Upper lobe of right lung (tissue), 1 donor: ENCODE measurements at places on chromosomes 11 and 22. TPM values are rescaled to one million over a fixed set of nuclear protein-coding genes. Genes with fewer than 3 reads are reported as not detected.

- DNase-seq, result no peak
Measured at GRCh38 chr22:45454275-45454674, 40.8 kb downstream of the RIBC2 start.

DNA sequence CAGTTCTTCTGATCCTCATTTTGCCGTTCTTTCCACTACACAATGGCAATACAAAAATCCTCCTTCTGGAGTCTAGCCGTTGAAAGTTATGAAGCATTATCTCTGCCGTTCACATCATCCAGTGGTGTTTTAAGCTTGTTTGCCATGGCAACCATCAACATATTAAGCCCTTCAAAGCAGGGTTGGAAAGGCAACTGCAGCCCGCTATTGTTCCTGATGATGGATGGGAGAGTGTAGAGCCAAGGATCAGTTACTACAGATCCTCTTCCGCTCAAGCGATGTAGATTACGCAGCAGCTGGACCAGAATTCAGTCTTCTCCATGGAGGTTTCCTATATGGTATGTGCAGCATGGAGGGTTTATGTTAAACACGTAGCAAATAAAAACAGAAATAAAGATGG is 352.7 kb downstream of the NTM start:
- DNase-seq, result no peak

DNA sequence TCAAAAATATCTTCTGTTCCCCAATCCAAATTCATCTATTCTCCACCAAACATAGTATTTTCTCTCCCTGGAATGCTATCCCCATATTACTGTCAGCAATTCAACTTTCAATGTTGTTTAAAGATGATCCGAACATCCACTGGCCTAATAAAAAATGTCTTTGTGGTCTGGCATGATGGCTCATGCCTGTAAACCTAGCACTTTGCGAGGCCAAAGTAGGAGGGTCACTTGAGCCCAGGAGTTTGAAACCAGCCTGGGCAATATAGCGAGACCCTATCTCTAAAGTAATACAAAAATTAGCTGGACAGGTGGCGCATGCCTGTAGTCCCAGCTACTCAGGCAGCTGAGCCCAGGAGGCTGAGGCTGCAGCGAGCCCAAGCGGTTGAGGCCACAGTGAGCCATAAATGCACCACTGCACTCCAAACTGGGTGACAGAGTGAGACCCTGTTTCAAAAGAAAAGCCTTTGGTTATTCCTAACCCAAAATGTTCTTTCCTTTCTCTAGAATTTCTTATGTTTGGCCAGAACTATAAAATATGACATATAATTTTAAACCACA is 29.8 kb downstream of the SIK3 start:
- no peak for DNase-seq

- DNase-seq, result no peak
Measured at GRCh38 chr11:102345904-102346303, 1.1 kb upstream of the BIRC2 start.

DNA sequence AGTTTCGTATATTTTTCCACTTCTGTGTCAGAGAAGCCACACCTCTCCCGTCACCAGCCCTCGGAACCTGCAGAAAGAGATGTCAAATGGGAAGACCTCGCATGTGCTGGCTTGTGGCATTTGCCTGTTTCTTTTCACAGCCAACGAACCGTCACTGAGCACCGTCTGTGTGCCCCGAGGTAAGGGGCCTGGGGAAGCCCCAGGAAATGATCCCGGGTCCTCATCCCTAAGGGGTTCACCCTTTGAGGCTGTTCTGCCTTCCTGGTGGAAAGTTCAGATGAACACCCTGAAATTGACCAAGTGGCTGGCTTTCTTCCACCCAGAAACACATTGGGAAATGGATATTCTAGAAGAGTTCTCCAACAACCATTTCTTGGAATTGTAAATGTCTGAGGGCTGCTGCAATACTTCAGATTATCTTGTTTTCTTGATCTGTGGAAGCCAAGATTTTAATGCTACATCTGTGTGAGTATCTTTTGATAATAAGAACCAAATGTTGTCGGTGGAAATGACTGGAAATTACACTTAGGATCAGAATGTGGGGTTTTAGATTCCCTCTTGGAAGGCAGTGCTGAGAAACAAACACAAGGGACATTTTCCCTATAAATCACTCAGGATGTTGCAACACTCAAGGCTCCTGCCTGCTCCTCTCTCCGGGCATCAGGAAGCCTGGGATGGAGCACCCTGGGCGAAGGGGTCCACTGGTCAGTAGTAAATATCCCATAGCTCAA is 37.6 kb downstream of the RIBC2 start:
- DNase-seq, result no peak

DNA sequence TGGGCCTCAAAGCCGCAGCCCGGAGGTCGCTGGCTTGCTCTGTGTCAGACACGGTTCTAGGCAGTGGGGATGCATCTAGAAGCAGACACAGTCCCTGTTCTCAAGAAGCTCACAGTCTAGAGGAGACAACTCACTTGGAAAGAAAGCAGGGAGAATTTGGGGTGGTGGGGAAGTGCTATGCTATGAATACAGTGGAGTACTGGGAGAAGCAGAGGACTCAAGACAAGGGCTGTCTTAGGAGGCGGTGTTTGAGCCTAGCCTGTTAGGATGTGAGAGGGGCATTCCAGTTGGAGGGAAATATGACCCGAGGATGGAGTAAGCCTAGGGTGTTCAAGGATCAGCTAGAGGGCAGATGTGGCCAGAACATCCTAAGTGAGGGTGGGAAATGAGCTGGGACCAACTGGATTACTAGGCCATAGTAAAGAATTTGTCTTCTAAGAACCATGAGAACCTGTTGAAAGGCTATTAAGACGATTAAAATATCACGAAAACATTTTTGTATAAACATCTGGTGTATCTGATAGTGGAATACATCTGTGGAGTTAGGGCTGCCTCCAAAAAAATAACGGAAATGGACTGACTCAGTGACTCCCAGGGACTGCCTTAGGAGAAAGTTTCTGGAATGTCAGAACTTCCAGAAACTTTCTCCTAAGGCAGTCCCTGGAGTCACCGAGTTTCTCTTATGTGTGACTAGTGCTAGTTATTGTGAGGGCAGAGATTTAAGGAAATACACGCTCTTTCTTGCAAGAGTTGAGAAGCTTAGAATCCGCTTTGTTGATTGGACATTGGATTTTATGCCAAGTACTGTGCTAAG is 1.1 kb upstream of the PITPNB start:
- DNase-seq, result no peak

DNA sequence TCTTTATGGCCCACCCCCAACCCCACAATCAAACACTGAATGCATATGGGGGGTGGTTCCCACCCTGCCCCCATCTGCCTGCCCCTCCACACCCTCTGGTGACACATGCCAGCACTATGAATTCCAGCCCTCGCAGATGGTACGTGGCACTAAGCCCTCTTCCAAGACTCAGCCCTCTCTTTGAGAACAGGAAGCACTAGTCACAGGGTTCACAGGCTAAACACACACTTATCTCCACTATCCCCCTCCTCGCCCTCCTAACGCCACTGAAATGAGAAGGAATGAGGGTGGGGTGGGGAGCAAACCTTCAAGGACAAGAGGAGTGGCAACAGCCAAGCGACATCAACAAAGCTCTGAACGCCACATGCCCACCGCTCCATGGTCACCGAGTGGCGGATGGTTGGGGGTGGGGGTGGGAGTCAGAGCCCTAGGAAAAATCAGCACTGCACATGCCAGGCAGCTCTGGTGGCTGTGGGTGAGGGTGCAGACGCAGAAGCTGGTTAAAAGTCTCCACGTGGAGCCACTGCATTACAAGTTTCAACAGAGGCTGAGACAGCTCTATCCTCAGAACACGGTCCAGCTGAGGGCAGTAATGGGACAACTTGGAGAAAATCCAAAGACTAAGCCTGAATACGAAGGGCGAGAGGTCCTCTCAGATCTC is 33.6 kb downstream of the TMEM184B start:
- DNase-seq, result peak; percentile 74

- no peak for DNase-seq
Measured at GRCh38 chr11:86369668-86370067, 5.0 kb upstream of the CCDC81 start.

DNA sequence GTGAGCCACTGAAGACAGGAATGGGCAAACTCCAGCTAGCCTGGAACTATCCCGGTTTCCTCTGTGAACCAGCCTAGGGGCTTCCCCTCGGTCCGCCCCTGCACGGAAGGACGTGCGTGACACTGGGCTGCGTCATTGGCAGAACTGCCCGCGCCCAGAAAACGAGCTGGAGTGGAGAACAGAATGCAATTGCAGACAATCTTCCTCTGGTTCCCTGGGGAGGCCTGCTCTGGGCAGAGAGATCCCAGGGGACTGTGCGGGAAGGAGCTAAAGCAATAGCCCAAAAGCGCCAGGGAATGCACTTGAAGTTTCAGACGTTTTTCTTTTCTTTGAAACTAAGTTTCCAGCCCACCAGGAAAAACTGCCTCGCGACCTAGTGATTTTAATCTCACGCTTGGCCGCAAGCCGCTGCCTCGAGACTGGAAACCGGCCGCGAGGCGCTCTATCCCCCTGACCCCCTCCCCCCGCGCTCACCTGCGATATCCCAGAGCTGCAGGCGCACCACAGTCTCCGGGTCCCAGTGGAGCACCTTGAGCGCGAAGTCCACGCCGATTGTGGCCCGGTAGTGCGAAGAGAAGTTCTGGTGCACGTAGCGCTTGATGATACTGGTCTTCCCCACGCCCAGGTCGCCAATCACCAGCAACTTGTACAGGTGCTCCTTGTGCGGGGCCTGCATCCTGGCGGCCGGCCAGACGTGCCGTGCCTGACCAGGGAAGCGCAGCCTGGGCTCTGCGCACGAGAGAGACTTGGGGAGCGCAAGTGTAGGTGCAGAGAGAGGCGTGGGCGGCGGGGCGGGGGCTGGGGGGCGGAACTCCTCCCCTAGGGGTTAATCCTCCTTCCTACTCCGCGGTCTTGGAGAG is at the start of gene RAB38:
Gene RAB38, minus strand, starts transcription at position 735 of the 860 bp plus-strand sequence. Its CDS starts 59 bp downstream, at position 676.
- DNase-seq, result peak; percentile 88

GRCh38 chr22:43998679-43999264 is 25.3 kb upstream of the PARVB start:
- DNase-seq, result peak; percentile 21

DNA sequence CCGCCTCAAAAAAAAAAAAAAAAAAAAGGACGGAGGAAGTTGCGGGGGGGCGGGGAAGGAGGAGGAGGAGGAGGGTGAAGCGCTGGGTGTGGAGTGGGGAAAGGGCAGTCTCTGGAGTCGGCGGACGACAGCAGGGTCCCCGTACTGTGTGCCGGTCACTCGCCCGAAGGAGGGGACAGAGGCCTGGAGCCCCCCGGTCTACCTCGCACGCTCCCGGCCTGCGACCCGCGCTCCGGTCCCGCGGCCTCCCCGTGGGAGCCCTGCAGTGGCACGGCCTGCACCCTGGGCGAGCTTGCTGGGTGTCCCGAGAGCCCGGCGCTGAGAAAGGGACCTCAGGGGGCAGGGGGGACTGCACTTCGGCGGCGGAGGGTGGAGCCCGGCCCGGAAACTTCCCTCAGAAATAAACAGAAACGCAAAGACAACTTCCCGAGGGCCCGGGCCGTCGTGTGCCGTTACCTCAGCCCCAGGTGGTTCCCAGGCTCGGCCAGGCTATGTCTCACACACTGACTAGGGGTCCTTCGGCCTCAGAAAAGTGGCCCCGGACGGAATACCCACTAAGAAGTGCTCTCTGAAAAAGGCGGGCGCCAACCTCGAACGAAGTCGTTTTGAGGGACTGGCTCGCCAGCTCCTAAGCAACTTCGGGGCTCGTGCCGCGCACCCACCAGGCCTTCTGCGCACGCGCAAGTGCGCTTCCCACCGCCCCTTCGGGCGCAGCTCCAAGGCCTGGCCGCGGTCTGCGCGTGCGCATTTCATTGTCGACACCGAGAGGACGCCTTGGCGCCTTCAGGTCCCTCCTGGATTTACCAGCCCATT is at the start of gene MAJIN:
Gene MAJIN, minus strand, starts transcription at position 688 of the 813 bp plus-strand sequence. CDS start 12,703 bp downstream, outside the sequence.
- DNase-seq, result peak; percentile 95

DNA sequence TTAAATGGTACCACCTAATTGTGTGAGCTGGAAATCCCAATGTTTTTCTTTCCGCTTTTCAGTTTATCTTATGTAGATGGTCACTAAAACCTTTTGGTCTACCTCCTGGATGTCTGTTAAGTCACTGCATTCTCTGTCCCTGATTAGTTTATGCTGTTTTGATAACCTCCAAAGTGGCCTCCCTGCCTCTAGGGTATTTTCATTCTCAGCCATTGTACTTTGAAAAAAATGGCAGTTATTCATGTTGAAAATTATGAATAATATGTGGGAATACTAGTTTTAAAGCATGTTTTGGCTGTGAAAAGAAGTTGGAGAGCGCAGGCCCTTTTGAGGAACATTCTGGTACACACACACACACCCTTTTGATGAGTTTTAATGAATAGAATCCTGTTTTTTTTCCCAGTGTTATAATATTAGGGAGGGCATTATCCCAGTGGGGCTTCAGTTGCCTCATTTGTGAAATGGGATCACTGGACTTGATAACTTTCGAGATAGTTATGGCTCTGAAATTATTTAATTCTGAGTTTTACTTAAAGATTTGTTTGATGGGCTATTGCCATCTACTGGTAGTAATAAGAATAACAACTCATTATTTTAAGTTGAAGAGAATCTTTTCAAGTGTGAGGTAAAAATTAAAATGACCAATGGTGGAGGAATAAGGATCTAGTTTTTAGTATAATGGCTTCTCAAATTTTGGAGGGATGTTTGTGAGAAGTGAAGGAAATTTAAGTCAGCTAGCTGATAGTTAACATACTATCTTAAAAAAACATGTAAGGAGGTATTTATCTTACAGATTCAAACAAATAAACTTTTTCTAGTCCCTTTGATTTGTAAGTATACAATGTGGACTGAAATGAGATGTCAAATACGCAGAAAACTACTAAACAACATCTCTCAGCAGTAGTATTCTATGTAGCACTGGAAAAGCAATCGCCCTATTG is 3.9 kb downstream of the FDX1 start:
- no peak for DNase-seq

DNA sequence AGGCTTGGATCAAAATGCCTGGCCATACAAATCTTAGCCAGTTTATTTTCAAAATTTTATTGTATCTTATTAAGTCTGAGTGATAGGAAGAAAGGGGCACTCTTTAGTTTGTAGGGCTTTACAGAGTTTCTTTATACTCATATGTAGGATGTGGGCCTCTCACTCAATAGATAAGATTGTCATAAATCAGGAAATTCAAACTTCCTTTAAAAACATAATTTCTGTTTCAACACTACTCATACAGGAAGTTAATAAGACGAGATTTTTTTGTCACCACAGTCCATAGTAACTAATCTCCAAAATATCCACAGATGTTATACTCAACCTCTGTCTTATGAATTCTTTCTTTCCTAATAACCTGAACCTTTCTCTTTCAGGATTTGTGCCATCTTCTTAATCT is 13.3 kb upstream of the OR56B4 start:
- DNase-seq, result no peak

The TEX54 gene
- total RNA-seq, result not detected

The STK33 gene
- total RNA-seq, result 9.4 TPM

The GSTT2B gene
- total RNA-seq, result 9.8 TPM

The ROM1 gene
- 5.2 TPM for total RNA-seq

The SLC29A2 gene
- total RNA-seq, result 14.2 TPM

The OR10G7 gene
- not detected for total RNA-seq

The GRK3 gene
- 26.0 TPM for total RNA-seq

The SESN3 gene
- total RNA-seq, result 43.5 TPM

The ACR gene
- total RNA-seq, result 4.5 TPM

The RAB38 gene
- total RNA-seq, result 8.1 TPM

The PRDM11 gene
- total RNA-seq, result 18.3 TPM
